NCI-H146 (cell line): ENCODE measurements at places on chromosomes 7 and 10.

DNA sequence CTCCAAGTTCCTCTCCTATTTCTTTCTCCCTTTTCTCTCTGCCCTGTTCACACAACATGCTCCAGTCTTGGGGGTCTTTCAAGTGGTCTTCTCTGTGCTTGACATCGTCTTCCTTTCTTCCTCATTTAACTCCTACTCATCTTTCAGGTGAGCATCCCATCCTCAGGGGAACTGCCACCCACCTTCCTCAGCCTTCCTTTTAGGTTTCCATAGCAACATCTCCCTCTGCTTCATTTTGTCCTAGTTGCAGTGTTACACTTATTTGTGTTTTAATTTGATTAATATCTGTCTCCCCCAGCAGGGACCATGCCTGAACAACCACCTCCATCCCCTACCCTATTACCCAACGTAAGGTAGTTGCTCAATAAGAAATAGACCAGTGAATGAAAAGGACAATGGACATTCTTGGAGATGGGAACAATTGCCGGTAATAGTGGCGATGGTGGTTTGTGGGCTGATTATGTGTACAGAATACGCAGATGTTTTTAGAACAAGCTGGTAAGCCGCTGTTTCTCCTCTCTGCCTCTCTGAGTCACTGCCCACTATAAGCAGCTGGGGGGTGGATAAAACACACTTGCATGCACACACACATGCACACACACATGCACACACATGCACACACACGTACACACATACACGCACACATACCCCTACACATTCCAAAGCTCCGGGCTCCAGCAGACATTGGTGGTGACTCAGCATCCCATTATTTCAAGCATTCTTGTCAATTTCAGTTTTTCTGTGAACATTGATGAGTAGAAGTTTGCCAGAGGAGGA, 251.6 kb downstream of the GATA3 start:
- no peak for DNase-seq

GRCh38 chr7:72445580-72445979, 33.4 kb upstream of the CALN1 start:
- no peak for DNase-seq

DNA sequence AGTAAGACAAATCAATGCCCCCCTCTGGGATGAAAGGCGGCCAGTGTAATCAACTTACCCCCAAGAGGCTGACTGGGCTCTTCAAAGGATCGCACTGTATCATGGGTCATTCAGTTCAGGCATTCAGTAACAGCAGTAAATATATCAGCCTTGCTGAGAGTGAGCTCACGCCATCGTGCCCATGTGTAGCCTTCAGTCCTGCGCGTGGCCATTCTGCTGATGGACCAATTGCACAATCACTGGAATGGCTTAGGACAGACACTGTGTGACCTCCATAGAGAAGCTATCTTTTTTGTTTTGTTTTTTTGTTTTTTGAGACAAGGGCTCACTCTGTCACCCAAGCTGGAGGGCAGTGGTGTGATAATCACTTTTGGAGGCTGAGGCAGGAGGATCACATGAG, 9.1 kb upstream of the PRKRIP1 start:
- DNase-seq = no peak

GRCh38 chr10:113061054-113061430, 111.0 kb downstream of the TCF7L2 start:
- no peak for DNase-seq

DNA sequence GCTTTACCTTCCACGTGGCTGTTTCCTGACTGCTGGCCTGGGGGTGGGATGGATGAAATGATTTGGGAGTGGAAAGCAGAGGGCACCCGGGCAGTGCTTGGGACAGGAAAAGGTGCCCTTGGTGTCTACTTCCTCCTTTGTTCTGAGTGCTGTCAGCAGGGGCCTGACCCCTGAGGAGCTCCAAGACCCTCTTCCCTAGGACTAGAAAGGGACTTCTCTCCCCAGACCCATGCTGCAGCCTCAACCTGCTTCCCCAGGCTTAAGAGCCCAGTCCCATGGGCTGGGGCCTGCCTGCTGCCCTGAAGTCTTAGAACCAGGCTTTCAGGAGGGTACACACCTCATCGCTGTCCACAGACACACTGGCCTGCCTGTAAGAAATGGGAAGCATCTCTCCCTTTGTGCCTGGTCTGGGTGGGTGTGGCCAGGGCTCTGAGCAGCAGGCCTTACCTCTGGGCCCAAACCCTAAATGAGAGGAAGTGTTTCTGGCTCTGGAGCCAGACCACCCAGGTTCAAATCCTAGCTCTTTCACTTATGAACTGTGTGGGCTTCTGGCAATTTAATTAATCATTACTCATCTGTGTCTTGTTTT, 12.9 kb downstream of the CDH23 start:
- DNase-seq = no peak

DNA sequence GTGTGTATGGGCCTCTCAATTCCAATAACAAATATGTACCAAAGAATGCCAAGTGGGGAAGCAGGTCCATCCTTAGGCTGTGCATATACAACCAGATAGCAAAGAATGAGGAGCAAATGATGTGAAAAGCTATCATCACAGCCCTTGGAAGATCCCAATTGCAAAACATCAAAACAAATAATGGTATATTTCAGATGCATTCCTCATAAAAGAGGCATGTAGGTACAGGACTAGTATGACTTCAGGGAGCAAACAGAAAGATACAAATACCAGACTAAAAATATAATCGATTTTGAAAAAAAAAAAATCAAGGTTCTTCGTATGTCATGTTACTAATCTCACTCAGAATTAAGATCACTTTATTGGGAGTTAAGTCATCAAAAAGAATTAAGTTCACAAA, 18.5 kb upstream of the SPOCK2 start:
- DNase-seq = no peak

DNA sequence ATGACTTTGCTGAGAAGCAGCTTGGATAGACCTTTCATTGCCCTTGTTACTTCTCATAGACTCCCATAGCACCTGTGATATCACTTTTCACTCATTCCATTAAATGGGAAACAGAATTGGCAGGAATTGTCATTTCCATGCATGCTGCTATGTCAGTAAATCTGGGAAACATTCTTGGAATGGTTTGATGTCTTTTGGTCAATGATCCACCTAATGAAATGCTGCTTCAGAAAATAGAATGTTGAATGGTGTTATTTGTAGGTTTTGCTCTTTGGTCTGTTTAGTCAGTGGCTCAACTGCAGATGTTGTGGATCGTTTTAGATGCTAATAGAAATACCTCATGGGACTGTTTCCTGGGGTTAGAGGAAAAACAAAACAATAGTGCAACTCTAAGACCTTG, 127.8 kb downstream of the PLPP4 start:
- DNase-seq = no peak

DNA sequence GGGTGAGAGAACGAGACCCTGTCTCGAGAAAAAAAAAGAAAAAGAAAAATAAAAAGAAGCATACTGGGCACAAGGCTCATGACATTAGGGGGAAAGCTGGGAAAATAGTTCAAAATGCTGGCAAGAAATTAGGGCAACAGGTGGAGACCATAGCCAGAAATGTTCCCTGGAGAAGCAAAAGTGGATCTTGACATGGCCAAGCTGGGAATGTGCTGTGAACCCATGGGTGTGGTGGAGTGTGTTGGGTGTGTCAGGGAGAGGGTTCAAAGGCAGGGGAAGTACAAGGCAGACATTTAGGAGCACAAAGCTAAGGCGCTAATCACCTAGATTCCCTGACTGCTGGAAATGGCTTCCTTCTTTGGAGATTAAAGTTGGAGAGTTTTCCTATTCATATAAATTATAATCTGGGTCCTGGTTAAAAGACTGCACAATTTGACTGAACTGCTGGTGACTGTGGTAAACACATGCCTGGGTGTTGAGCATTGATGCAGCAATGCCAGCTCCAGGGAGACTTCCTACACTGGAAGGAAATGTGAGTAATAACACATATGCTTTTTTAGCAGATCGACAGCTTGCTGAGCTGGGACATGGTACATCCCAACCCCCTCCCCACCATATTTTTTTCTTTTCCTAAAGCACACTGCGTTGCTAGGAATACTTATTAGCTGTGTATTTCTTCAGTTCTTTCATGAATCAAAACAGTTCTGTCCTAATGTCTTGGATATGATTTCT, 70.1 kb upstream of the ARHGAP21 start:
- DNase-seq = no peak

- DNase-seq = no peak
Observed at GRCh38 chr7:54796150-54796549, 37.1 kb upstream of the SEC61G start.
